ENCODE measurements at places on chromosomes 7 and 10.

DNA sequence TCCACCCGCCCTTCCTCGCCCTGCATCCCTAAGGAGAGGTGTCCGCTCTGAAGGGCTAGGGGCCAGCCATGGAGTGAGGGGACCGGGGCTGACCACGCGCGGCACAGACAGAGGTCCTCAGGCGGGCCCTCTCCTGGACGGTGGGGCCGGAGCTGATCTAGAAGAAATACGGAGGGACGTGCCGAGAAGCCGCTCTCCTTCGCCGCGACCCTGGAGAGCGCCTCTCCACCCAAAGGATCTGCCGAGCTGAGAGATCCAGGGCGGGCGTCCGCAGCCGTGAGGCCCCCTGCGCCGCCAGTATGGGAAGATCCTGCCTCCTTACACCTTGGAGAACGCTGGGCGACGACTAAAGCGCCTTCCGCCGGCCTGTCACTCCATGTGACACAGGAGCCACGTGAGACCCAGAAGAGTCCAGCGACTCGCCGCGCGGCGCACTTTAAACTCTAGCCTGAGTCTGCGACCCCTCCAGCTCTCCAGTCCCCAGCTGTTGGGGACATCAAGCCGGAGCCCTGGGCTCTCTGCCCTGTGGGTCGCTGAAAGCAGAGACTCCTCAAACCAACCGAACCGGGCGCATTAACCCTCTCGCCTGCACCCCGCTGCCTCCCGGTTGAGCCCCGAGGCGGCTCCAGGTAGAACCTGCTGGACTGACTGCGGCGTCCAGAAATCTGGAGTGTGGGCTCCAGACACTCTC, 1.5 kb upstream of the SFMBT2 start:
- DNase-seq: peak; percentile 84

GRCh38 chr10:101373063-101373462, 19.1 kb downstream of the BTRC start:
- no peak for DNase-seq

GRCh38 chr7:7869651-7870050, 98.9 kb upstream of the GLCCI1 start:
- no peak for DNase-seq

GRCh38 chr7:25386311-25386744, 158.0 kb upstream of the NPVF start:
- DNase-seq: no peak

GRCh38 chr10:31707093-31708039, 221.3 kb downstream of the ARHGAP12 start:
- no peak for DNase-seq

DNA sequence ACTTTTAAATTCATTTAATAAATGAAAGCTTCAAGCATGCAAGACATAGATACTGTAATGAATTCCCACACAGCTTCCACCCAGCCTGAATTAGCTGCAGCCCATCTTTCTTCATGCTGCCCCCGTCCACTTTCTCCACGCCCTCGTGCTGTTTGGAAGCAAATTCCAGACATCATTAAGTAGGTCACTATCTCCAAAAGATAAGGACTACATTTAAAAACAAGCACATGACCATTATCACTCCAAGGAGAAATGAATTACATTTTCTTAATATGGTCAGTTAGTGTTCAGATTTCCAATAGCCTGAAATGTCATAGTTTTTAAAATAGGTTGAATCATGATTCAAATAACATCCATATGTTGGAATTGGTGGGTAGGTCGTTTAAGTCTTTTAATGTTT, 24.3 kb downstream of the LMTK2 start:
- DNase-seq: no peak

DNA sequence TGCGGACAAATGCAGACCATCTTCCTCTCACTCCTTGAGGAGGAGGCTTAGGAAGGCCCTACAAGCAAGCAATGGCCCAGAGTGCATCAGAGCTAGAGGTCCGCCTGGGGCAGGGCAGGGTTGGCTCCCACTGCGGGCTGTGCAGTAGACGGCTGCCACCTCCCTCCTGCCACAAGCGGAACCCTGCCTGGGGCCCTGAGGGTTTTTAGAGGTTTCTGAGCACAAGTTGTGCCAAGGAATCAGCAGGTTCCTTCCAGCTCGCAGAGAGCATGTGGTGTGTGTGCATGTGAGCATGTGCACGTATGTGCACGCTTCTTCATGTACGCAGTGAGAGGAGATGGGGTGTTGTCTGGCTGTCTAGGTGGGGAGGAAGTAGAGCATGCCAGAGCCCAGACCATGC, 25.9 kb upstream of the SMARCD3 start:
- DNase-seq: no peak

DNA sequence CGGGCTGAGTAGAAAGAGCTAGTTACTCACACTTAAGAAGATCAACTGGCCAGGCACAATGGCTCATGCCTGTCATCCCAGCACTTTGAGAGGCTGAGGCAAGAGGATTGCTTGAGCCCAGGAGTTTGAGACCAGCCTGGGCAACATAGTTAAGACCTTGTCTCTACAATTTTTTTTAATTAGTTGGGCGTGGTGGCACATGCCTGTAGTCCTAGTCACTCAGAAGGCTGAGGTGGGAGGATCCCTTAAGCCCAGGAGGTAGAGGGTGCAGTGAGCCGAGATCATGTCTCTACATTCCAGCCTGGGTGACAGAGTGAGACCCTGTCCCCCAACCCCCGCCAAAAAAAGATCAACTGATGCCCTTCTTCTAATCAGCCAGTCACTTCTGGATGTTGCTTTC, 74.6 kb upstream of the ATP6V0A4 start:
- DNase-seq: no peak

DNA sequence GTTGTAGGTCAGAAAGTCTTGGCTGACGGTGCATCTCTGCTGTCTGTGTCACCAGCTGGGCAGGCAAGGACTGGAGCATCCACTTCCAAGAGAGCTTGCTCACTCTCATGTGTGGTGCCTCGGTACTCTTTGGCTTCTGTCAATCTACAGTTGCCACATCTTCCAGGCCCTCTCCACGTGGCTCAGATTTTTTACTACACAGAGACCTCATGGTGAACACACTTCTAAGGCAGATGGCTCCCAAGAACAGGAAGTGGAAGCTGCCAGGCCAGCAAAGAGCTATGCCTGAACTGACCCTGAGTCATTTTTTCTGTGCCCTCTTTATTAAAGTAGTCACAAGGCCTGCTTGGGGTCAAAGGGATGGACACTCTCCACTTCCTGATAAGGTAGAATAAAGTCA, 351.5 kb upstream of the AUTS2 start:
- no peak for DNase-seq

- peak; percentile 60 for DNase-seq
Observed at GRCh38 chr10:86286236-86287109, 80.1 kb downstream of the GRID1 start.

- no peak for DNase-seq
Observed at GRCh38 chr10:88755753-88756152, 4.1 kb upstream of the LIPN start.

- no peak for DNase-seq
Observed at GRCh38 chr7:2920956-2921652, 77.0 kb upstream of the GNA12 start.

DNA sequence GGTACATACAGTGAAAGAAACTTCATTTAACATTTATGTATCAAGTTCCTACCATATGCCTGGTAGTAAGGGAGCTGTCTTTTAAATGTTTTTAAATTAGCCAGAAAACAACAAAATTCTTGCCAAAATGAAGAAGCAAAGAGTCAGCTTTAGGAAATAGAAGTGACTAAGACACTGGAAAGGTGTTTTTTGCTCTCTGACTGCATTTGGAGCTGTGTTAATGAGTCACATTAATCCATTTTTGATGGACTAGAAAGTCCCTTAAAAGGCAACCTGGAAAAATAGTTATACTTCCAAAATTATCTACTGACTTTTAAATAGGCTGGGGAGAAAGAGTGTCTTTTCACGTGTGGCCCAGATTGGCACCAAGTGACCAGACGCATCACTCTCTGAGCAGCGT, 3.9 kb upstream of the COL17A1 start:
- no peak for DNase-seq

- DNase-seq: peak; percentile 57
Observed at GRCh38 chr10:69634759-69635425, 4.8 kb downstream of the FAM241B start.

DNA sequence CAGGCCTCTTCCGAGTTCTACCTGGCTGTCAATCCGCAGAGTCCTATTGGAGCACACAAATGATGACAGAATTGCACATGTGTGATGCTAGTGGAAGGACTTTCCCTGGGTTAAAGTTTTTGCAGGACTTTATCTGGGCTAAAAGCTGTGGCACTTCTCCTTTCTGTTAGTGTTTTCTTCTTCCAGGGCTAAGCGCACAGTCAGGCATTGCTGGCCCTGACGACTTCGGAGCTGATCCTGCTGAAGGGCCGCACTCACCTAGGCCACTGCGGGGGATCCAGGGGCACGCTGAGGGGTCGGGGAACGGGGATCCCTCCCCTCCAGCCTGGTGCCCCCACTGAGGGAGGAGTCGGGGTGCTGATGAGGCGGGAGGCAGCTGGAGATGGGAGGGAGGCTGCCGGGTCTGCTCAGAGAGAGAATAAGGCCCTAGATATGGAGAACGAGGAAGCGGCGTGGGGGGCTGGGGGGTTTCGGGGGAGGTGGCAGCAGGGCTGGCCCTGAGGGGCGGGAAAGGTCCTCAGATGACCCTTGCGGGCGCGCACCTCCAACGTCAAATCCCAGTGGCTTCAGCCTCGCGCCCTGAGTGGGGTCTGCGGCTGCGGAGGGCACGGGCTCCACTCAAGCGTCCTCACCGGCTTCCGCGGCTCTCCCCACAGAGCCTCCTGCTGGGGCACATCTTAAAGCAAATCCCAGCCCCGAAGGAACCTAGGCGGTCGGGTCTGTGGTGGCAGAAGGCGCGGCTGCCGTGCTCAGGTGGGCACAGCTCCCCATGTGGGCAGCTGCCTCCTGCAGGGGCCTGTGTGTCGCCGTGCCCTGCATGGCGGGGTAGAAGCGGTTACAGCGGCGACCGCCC, 30.9 kb downstream of the AGR3 start:
- peak; percentile 82 for DNase-seq

DNA sequence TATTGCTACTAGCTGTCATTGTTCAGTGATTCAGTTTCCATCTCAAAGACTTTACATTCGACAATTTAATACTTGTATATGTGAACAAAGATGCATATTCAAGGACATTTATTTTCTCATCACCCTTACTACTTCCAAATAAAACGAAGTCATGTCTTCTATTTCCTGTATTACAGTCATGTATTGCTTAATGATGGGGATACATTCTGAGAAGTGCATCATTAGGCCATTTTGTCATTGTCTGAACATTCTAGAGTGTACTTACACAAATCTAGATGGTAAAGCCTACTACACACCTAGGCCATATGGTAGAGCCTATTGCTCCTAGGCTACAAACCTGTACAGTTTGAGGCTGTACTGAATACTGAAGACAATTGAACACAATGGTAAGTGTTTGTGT, 6.5 kb downstream of the C10orf95 start:
- no peak for DNase-seq

DNA sequence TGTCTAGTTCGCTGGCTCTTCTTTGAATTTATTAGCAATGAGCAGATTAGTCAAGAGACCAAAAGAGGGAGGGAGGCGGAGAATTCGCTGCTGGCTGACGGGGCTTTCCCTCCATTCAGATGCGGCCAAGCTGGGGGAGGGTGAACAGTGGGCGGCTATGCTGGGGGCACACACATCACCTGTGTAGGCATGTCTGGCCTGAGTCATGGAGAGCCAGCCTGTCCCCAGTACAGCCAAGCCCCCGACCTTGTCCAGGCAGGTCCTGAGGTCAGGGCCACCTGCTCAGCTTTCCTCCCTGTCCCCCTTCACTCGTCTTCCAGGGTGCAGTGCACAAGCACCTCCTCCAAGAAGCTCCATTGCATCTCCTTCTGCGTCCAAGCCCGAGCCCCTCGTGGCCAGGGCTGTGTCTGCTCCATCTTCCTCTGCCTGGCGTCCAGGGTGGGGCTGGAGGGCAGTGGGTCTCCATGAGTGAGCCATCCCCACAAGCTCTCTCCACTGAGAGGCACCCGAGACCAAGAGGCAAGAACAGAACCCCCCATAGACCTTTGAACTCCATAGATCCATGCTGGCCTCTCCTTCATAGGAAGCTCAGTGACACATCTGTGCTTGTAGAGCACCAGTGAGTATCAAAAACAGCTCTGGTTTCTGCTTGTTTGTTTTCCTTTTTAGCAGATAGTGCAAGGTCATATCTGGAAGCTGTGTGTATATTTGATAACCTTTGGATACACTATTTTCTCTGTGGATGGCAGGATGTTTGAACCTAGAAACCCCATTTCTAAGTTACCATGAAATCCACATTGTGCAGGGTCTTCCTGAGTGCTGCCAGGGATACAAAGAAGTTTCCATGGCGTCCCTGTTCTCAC, 1.9 kb upstream of the DEPP1 start:
- DNase-seq: peak; percentile 74

DNA sequence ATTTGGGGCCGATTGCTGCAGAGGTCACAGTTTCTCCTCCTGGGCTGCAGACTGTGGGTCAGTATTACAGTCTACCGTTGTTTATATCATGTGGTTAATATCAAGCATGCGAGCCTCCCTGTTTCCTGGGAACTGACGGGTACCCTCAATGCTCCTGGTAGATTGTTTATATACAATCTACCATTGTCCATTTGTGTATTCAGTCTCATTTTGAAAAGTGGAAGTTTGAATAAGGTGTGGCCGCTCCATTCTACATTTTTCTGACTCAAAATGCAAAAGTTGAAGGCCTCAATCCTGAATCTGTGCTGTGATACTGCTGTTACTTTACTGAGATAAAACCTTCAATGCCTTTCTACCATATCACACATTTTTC, 107.9 kb downstream of the ACTR3B start:
- DNase-seq: no peak

DNA sequence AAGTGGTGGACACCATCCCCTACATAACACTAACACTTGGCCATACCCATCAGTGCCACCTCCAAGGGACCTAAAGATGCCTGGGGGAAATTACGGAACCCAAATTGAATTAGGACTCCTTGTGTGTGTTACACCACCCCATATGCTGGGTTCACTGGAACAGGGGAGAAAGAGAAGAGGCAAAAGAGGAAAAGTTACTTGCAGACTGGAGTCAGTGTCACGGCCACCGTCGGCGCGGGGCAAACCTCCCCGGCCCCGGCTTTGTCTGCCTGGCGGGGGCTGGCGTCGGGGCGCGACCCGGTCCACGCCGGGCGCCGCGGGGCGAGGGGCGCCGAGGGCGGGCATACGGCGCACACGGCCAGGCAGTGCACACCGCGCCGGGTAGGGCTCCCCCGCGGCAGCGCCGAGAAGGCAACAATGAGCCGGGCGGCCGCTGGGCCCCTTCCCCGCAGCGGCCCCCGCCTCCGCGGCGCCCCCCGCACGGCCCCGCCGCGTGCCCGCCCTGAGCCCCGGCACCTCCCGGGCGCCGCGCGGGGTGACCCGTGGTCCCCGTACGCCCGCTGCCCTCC, 171.1 kb downstream of the FAM107B start:
- peak; percentile 87 for DNase-seq

DNA sequence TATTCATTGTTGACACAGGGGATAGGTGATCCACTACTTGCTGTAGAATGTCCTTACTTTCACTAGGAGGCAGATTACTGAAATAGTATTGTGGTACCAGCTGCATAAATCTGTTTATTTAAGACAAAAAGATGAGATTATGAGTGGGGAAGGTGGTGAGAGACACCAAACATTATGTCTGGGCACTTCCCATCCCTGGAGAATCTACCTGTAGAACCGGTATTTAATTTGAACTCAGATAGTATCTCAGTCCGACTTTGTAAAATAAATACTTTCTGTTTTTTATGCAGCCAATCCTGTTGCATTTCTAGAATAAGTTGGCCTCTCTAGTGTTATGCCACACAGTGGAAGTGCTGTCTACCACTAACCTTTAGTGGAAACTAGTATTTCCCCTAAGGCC, 13.4 kb downstream of the BCCIP start:
- no peak for DNase-seq

GRCh38 chr10:130458509-130458908, 322.3 kb downstream of the GLRX3 start:
- no peak for DNase-seq

Data from spleen (tissue), 13 donors.